ENCODE measurements at places on chromosomes 2 and 18.

GRCh38 chr18:74399091-74399887 is 57.8 kb downstream of the DIPK1C start:
- no peak for DNase-seq

- DNase-seq, result no peak
Measured at GRCh38 chr2:26456440-26457250, 21.3 kb downstream of the OTOF start.

DNA sequence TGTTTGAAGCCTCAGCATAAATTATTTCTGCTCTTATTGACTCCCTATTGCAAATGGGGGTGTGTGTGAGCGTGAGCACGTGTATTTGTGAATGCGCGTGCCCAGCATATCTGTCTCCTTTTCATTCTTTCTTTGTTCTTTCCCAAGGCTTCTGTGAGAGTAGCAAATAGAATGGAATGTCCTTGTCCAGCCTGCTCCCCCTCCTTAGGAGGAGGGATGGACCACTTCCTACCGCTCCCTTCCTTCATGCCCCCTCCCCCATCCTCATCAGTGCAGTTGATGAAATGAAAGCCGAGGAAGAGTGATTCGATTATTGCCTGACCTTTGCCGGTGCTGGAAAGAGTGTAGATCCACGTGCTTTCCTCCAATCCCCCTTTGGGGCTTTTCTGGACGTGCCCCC is 102.0 kb downstream of the CPO start:
- DNase-seq, result no peak

- DNase-seq, result no peak
Measured at GRCh38 chr2:3597567-3597966, 2.7 kb downstream of the COLEC11 start.

- no peak for DNase-seq
Measured at GRCh38 chr2:201444746-201445465, 6.4 kb downstream of the TRAK2 start.

- DNase-seq, result no peak
Measured at GRCh38 chr2:200406379-200406778, 99.9 kb downstream of the SPATS2L start.

DNA sequence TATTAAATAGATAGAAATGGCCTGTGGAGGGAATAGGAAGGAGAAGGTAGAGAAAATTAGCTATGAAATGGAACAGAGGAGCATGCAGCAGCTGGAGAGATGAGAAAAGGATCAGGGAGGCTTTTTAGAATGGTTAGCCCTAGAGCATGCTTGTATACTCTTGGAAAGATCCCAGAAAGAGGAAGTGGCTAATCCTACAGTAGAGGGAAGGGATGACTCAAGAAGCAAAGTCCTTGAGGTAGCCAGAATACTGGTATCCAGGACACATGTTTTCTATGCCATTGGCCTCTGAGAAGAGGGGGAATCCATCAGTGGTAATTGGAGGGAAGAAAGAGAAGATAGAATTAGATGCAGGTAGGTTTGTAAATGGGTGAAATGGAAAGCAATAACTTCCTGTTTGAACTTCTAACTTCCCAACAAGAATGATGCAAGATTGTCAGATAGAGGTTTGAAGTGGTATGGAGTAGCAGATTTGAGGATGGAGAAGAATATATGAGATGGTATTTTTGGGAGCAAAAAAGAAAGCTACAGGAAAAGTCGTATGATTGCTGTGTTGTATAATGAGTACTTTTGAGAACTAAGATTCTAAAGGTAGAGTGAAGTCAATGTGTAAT is 17.1 kb upstream of the OSBPL6 start:
- DNase-seq, result no peak

- DNase-seq, result no peak
Measured at GRCh38 chr2:19141234-19142004, 217.0 kb downstream of the OSR1 start.

DNA sequence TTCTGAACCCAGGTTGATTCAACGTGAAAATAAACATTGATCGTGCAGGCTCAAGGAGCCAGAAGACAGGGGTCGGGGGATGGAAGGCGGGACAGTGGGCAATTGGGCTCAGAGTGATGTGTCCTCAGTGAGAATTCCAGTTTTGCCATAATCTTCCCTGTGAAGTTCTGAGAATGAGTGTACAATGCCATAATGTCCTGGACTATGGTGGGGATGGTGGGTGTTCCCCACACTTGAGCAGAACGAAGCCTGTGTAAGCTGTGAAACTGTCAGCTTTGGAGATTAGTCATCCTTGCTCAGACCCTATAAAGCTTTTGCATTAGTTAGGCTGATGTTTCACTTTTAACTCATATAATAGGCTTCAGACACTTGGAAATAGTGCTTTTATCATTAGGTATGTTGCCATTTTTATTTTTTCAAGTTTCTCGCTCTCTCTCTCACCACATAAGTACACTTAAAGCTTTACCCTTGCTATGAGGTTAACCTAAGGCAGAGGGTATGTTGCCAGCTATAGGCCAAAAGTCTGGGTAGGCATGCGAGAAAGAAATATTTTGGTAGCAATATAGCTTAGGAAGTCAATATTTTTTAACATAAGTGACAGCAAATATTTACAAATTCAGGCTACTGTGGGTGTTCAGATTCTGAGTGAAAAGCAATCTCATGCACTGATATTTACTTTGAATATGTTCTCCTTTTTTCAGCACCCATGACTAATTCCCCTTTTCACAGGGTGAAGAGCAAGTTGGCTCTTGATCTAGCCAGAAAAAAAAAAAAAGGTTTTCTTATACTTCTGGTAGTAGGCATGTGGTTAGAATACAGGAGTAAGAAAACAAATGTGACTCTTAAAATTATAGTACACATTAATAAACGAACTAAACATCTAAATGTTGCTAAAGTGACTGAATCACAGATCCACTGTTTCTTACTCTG is 47.2 kb downstream of the CDC42EP3 start:
- no peak for DNase-seq

GRCh38 chr2:53737091-53737490 is 30.5 kb upstream of the CHAC2 start:
- no peak for DNase-seq

DNA sequence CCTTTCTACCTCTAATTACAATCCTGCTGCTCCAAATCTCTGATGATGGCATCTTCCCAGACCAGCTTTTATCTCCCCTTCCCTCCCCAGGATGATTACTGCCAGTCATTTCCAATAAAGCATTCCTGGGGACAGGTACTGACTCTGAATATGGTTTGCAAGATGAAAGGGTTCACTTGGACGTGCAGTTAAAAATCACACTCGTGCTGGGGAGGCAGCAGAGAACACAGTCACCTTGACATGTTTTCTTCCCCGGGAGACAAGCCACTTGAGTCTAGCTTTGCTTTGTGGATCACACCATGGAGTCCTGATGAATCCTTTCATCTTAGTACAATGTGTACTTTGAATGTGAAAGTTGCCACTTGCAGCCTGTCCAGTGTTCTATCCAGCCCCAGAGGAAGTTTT is 175.0 kb downstream of the ALPK2 start:
- DNase-seq, result no peak

DNA sequence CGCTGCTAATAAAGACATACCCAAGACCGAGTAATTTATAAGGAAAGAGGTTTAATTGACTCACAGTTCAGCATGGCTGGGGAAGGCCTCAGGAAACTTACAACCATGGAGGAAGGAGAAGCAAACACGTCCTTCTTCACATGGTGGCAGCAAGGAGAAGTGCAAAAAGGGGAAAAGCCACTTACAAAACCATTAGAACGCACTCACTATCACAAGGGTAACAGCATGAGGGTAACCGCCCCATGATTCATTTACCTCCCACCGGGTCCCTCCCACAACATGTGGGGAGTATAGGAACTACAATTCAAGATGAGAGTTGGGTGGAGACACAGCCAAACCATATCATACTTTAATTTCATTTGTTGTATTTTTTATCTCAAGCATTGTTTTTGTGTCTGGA is 67.5 kb downstream of the ATP9B start:
- no peak for DNase-seq

GRCh38 chr2:24021122-24021998 is 11.5 kb downstream of the MFSD2B start:
- DNase-seq, result no peak

- DNase-seq, result no peak
Measured at GRCh38 chr18:79926306-79926705, 25.1 kb downstream of the SLC66A2 start.

- no peak for DNase-seq
Measured at GRCh38 chr18:43664487-43665008, 387.3 kb upstream of the SYT4 start.

- DNase-seq, result no peak
Measured at GRCh38 chr2:231660860-231661259, 47.5 kb upstream of the PTMA start.

- DNase-seq, result no peak
Measured at GRCh38 chr2:231643495-231643888, 50.8 kb downstream of the TEX44 start.

GRCh38 chr18:25360301-25360899 is 8.4 kb upstream of the ZNF521 start:
- no peak for DNase-seq

GRCh38 chr18:80200171-80200931 is 47.0 kb downstream of the PARD6G start:
- DNase-seq, result no peak

GRCh38 chr2:240479111-240479501 is 43.6 kb downstream of the GPC1 start:
- DNase-seq, result no peak

GRCh38 chr18:2917259-2918047 is 70.6 kb downstream of the EMILIN2 start:
- DNase-seq, result no peak

- no peak for DNase-seq
Measured at GRCh38 chr2:75375646-75376582, 176.6 kb upstream of the TACR1 start.

GRCh38 chr2:96403481-96403880 is 67.9 kb downstream of the NCAPH start:
- DNase-seq, result no peak

DNA sequence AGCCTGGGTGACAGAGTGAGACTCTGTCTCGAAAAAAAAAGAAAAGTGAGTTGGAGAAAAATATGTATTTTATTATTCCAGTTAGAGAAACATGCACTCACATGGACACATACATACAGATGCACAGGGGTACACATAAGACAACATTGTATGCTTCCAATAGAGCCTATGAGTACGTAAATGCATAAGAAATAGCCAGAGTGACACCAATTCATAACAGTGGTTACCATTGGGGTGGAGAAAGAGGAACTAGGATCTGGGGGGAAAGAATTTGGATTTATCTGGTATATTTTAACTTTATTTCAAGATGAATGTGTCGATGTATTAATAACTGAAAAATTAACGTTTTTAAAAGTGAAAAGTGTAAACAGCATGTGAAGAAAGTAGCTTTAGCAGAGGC is 16.1 kb downstream of the IL36A start:
- no peak for DNase-seq

- DNase-seq, result no peak
Measured at GRCh38 chr2:46471697-46472096, 7.7 kb upstream of the TMEM247 start.

DNA sequence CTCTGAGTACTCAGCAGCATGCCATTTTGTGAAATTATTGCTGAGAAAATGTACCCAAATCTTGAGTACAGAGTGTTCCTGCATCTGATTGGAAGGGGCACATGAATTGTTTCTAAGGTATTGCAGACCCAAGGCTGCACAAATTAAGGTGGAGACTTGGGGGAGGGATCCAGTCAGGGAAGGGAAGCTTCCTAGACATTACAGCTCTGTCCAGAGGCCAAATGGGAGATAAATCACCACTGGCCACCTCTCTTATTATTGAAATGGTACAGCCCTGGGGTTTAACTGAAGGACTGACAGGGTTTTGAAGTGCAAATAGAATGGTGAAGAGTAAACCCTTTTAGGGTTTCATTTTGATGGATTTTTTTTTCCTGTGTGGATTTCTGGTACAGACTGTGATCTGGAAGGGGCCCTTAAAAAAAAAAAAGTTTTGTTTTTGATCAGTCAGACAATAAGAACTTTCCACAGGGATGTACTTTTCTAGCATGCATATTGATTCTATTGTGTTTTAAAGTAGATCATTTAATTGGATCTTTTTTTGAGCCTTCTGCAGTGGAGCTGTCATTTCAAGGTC is 119.4 kb downstream of the GREB1L start:
- no peak for DNase-seq

- DNase-seq, result no peak
Measured at GRCh38 chr2:157447031-157447430, 3.1 kb upstream of the CYTIP start.

- no peak for DNase-seq
Measured at GRCh38 chr2:88483200-88483599, 30.7 kb upstream of the FOXI3 start.

GRCh38 chr18:51514128-51514527 is 316.6 kb upstream of the MEX3C start:
- DNase-seq, result no peak

DNA sequence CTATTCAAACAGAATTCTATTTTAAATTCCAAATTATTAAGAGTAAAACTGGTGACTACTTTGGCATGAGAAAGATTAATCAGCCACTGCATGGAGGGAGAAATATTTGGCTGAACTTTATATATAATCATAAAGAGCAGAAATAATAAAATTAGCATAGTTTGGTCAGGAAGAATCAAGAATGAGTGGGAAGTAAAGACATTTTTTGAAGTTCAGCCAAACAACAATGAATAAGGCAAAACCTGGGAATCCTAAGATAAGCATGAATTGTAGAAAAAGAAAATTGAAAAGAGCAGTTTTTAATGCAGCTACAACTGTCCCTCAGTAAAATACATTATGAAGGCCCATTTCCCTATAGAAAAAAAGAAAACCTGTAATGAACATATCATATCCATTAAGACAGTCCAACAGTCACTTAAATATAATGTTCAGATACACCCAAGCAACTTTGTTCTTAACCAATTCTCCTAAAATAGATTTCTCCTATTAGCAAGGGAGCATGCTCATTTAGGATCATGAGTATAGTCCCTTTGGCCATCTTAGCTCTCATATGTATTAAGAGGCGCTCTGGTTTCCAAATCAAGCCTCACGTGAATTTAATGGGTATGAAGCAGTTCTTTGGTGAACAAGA is 6.5 kb downstream of the TMEM17 start:
- DNase-seq, result no peak

DNA sequence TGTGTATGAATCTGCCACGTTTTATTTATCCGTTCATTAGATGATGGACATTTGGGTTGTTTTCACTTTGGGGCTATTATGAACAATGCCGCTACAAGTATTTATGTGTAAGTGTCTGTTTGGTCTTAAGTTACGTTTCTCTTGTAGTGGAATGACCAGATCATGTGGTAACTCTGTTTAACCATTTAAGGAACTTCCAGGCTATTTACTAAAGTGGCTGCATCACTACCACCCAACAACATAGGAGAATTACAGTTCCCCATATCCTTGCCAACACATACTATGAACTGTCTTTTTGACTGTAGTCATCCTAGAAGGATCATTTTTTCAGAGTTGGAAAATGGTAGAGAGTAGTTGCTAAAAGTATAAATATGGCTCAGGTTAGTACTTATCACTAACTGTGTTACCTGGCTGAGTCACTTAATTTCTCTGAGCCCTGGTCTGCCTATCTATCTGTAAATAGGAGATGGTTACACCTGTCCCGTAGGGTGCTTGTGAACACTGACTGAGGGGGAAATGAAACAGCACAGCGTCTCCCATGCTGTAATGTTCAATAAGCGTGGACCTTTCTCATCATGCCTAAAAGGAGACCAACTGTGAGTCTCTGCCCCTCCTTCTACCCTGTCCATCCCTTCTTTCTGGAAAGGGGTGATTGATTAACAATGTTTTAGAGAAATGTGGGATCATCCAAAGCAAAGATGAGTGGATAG is 103.1 kb downstream of the SH3RF3 start:
- no peak for DNase-seq
